Stimulated activated naive CD8-positive, alpha-beta T cell treated with anti-CD3 and anti-CD28 coated beads, Interleukin-15, amount 100 ng/mL, for 72 hours (primary cell): ENCODE measurements at places on chromosomes 13 and 19.

DNA sequence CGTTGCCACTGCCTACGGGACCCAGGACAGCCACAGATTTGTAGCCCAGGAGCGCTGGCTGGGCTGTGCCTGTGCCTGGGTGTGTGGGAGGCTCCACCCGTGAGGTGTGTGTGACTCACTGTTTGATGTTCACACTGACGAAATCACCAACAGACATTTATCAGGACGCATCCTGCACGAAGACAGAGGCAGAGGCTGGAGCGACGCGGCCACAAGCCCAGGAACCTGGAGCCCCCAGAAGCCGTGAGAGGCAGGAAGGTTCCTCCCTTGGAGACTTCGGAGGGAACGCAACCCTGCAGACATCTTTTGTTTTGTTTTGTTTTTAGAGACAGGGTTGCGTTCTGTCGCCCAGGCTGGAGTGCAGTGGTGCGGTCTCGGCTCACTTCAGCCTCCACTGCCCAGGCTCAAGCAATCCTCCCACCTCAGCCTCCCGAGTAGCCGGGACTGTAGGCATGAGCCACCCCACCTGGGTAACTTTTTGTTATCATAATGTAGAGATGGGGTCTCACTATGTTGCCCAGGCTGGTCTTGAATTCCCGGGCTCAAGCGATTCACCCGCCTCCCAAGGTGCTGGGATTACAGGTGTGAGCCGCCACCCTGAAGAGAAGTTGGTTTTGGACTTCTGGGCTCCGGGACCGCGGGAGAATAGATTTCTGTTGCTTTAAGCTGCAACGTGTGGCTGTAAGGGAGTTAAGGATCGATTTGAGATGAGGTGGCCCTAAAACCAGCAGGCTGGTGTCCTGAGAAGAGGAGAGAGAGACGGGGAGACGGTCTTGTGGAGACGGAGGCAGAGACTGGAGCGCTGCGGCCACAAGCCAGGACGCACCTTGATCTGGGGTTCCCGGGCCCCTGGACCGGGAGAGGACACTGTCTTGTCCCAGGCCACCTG is 24.9 kb upstream of the WDR18 start:
- no peak for DNase-seq

- no peak for DNase-seq
Observed at GRCh38 chr19:43804432-43804831, 2.2 kb upstream of the LYPD5 start.

DNA sequence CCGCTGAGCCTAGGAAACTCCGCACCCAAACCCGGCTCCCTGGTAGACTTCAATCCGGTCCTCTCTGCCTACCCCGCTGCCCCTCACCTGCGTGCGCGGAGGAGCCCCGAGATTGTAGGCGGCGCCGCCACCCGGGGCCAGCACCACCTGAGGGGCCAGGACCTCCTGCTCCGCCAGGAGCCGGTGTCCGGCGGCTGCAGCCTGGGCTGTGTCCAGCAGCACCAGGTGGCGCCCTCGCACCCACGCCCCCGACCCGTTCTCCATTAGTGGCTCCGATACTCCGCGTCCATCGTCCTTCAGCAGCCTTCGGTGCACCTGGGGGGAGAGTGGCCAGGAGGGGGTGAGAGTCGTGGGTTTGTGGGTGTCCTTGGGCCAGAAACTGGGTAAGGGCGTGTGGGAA is 18.5 kb downstream of the MAN2B1 start:
- no peak for DNase-seq

DNA sequence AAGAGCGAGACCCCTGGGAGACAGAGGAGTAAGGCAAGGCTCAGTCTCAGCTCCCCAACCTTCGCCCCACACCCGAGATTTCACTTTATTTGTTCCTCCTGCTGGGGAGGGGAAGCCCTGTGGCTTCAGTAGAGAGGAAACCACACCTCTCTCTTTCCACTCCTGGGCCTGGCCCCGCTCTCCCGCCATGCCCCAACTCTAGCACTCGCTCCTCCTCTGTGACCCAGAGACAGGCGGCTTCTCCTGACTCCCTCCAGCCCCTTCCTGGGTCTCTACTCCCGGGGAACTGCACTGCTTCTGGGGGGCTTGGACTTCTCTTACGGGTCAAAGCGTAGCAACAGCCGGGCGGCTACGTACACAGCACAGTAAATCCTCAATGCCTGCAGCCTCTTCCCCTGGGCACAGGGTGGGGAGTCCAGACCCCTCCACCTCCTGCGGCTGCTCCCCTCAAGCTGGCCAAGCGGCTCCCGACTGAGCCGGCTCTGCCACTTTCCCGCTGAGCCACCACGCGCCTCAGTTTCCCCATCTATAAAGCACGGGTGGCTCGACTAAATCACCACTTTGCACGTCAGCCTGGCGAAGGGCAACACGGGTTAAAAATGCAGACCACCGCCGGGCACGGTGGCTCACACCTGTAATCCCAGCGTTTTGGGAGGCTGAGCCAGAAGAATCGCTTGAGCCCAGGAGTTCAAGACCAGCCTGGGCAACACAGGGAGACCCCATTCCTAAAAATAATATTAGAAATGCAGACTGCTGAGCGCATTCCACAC is 1.4 kb downstream of the RNF126 start:
- peak; percentile 58 for DNase-seq

DNA sequence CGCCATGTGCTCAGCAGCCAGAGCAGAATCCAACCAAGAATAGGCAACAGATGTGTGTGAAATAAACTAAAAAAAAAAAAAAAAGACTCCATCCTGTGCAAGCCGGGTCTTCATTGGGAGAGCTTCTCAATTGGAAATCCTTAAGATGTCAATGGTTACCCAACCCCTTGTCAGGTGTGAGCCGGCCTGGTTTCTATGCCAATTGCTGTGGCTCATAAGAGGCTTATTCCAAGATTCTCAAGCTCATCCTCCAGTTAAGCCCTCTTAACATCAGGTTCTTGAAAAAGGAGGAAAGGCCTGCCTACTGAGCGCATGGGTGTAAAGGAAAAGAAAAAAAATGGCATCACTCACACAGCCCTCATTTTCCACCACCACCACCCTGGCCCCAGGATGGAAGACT is 1084.6 kb downstream of the UQCRFS1 start:
- no peak for DNase-seq
